SK-N-MC (cell line): ENCODE measurements at places on chromosomes 4 and X.

DNA sequence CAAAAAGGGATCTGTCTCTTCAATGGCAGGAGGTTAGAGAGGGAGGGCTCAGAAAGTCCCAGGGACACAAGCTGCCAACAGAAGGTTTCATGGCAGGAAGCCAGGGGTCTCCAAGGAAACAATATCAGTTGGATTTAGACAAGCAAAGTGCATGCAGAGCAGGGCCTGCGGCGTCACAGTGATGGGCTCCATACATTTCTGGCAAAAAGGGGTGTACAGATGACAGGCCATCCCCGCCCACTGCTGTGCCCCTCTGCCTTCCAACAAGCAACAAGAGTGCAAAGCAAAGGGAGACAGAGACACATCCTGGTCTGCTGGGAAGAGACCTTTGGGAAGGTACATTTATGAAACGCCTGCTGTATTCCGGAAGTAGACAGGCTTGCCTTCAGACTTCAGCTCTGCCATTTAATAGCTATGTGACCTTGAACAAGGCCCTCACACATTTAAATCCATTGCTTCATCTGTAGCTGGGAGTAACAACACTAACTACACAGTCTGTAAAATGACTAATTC, 121.2 kb downstream of the AFAP1 start:
- DNase-seq = no peak

GRCh38 chrX:154517101-154517781, 1.2 kb upstream of the FAM3A start:
- DNase-seq = no peak

DNA sequence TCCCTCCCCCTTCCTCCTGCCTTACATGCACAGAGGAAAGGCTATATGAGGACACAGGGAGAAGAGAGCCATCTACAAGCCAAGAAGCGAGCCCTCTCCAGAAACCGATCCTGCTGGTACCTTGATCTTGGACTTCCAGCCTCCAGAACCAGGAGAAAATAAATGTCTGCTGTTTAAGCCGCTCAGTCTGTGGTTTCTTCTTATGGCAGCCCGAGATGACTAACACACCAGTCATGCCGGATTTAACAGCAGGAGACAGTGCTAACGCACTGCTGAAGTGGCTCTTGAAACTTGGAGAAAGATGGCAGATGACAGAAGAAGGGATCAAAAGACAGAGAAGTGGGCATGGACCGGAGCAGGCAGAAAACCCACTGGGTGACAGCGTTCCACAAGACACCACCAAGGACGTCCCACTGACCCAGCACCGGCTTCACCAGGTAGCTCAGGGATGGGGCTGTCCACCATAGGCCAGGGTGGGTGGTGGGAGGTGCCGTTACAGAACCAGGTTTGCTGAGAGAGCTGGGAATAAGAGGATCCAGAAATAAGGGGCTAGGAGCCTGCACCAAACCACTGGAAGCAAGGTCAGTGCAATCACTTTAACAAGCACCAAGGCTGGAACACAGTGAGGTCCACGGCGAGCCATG, 6.2 kb upstream of the MAN2B2 start:
- DNase-seq = no peak

DNA sequence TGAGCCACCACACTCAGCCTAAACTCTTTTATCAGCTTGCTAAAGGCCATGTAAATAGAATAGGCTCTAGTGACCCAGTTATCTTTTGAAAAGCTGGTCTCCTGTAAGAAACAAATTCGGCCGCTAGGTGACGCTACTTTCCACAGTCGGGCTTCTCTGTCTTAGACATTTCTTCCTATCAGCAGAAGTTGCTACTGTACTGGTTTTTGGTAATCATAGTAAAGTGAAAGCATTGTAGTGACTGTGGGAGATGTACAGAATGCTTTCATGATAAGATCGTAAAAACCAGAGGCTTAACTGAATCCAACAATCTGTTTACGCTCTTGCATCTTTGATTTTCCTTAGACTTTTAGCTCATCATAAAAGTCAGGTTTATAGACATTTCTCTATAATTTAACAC, 82.6 kb downstream of the GK start:
- DNase-seq = peak; percentile 37

DNA sequence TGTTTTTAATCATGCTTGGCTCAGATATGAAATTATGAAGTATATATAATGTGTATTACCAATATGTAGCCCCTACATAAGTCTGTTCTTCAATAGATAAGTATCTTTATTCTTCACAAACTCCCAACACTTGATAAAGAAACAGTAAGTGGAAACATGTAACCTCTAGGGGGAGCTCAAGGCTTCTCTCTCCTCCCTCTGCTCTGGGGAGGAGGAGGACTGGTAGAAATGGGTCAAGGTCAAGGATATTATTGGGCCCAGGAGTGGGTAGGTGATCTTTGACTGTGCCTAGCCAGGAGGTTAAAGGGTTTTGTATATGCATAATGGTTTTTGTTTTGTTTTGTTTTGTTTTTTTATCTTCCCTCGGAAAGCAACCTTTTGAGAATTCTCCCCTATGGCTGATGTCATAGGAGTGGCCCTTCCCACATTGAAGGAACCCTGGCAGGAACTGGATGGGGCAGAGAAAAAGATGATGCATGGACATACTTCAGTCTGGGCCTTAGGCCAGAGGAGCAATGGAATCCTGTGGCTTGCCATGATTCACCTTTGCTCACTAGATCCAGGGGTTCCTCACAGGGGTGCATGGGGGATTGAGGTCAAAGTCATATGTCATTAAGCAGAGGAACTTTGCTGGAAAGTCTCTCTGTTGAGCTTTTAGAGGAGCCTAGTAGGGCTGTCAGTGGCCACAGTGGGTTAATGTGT, 460.3 kb downstream of the MID1IP1 start:
- DNase-seq = no peak

DNA sequence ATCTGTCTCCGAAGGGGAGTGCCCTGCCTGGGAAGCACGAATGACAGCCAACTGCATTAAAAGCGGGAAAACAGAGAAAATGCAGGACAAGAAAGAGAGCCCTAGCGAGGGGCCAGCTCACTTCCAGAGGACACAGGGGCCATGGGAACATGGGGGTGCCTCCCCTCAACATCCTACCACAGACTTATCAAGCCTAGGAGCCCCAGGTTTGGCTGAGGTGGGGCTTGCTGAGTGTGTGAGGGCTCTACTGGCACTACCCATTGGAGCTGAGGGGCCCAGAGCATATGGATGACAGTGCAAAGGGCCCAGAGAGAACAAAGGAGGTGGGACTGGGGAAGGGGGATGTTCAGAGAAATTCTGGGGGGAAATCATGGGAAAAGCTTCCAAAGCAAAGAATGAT, 101.8 kb downstream of the PJA1 start:
- DNase-seq = no peak

- no peak for DNase-seq
Observed at GRCh38 chr4:20037745-20038144, 214.0 kb upstream of the SLIT2 start.

DNA sequence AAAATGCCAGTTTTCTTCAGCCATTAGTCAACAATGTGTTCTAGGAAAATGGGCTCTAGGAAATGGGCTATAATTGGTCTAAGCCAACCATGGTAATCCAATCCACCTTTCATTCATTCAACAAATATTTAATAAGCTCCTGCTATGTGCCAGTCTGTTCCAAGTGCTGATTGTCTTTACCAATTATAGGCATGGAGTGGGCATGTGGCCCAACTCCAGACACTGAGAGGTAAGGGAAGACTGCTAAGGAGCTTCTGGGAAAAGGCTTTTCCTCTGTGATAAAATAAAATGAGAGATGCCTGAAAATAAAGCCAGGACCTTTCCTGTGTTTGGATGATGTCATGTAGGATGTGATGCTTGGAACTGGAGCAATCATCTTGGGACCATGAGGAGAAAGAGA, 43.3 kb downstream of the HOPX start:
- DNase-seq = no peak

GRCh38 chr4:99723612-99724011, 66.0 kb upstream of the C4orf54 start:
- DNase-seq = no peak

GRCh38 chr4:48640225-48640624, 139.9 kb downstream of the FRYL start:
- DNase-seq = no peak

- no peak for DNase-seq
Observed at GRCh38 chr4:81722290-81722851, 250.7 kb upstream of the RASGEF1B start.

GRCh38 chrX:3119376-3119775, 78.1 kb downstream of the ARSF start:
- DNase-seq = no peak
